ENCODE measurements at places on chromosomes 12 and 14. TPM values are rescaled to one million over a fixed set of nuclear protein-coding genes. Genes with fewer than 3 reads are reported as not detected.

DNA sequence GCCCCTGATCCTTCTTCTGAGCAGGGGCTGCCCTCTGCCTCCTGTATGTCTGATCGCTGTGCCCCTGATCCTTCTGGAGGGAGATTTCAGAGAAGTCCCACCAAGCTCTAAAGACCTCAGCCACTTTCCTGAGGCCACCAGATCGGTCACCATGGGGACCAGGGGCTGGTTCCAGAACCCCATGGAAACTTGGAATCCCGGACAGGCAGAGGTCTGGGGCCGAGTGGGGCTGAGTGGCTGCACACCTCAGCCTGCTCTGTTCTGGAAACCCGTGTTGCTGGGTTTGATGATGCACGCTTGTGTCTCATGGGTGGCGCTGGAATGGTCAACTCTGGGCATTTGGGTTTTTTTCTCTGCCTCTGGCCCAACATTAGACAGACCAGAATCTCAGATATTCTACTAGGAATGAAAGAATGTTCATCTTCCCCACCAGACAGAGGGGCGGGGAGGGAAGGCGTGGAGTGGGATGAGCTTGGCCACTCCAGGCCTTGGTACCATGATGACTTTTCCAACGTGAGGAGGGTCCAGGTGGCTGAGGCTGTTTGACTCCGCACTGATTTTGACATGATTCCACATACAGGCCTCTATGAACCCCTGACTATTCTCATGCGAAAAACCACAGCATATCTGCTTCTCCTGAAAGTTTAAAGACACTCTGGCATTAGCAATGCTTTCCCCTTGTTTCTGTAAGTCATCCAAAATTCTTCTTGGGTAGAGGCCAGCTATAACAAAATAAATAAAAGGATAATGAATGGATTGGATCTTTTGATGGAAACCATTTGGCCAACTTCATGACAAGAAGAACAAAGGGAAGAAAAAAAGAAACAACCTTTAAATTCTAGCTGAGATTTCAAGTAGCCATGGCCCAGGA lies 114.5 kb downstream of the ADGRD1 start:
- DNase-seq, result no peak

DNA sequence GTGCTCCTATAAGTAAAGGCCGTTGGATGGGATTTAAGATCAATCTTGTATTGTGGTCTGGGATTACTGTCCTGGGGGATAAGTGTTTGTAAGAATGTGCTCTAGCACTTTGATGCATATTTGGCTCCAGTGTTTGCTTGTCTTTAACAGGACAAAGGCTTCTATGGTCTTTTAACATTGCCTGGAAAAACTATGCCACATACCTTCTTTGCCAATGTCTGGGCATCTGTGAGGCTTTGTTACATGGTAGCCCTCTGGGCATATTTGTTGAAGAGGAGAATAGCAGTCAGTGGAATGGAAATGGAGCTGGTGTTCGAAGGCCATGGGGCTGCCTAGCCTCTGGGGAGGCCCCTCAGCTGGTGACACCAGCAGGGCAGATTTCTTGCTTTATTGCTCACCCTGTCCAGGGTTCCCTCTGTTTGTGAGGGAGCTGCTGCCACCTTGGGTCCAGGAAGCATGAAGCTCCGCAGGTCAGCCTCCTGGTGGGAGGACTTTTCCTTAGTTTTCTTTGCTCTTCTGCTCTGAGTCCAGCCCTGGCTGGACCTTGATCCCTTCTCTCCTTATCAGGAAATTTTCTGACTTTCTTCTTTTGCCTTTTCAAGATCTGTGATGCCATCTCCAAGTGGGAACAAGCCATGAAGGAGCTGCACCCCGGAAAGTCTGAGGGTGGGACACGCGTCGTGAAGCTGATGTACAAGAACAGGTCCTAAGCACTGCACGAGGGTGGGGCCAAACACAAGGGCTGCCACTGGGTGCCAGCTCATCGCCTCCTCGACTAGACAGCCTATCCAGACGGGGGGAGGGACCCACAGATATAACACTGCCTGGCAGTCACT lies 19.5 kb downstream of the PIGH start:
- DNase-seq, result no peak

- no peak for DNase-seq
These were observed 23.8 kb upstream of the CCDC175 start for GRCh38 chr14:59600211-59600945.

- no peak for DNase-seq
These were observed 7.3 kb downstream of the SPRYD3 start for GRCh38 chr12:53071591-53072551.

DNA sequence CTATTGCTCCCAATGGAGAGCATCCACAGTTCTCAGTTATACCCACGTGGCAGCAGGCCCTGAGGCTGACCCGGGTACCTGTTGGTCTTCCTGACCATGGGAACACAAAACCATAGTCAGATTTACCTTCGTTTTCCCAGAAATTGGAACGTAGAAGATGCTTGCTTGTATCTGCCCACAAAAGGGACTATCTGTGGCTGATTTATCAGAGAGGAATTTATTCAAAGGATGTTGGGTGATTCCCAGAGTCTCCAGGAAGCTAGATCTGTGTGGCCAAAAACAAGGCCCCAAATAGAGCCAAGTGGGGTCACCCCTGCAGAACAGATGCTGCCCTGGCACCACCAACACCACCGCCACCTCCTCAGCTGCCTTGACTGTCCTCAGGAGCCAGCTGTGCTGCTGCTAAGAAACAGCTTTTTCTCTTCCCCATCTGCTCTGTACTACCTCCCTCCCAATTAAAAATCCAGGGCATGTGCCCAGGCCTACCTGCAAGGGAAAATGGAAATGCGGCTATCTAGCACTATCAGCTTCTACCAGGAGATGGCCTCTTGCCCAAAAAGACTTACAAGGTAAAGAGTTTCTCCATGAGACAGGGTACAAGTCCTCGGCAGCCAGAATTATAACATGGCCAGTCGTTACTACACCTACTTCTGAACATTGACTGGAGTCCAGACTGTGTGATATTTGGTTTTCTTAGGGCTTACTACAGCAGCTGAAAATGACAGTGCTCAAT lies 128.6 kb upstream of the PLEKHG7 start:
- DNase-seq, result no peak

- DNase-seq, result no peak
These were observed 270.6 kb downstream of the NAV3 start for GRCh38 chr12:78101113-78101876.

DNA sequence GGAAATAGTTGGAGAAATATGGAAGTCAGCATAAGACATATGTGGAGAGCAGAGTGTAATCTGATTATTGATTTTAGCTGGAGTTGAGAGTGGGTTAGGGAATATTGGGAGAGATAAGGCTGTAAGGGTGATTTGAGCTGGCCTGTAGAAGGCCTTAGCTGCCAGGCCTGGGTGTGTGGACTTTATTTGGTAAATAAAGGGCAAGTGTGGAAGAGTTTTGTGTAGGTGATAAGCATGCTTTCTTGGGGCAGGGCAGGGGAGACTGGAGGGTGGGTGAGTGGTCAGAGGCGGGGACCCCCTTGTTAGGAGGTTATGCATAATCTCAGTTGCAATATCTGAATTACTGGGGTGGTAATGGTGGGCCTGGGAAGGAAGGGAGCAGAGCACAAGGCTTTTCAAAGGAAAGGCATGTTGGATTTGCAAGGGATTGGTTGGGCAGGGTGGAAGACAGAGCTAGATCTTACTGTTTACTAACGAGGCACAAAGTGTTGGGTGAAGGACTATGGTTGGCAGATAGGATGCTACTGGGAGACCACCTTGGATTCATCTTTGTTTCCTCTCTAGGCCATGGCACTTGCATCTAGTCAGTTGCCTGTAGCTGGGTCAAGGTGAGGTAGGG lies 5.5 kb downstream of the KHNYN start:
- no peak for DNase-seq

- DNase-seq, result no peak
These were observed 156.0 kb downstream of the LRIG3 start for GRCh38 chr12:58764100-58764953.

- no peak for DNase-seq
These were observed 11.5 kb downstream of the LUM start for GRCh38 chr12:91099836-91100235.

GRCh38 chr12:103020839-103021238 lies 63.4 kb downstream of the ASCL1 start:
- no peak for DNase-seq

GRCh38 chr14:101084436-101084826 lies 180.9 kb upstream of the RTL1 start:
- DNase-seq, result no peak

Gene TSPAN19
- not detected for total RNA-seq

Gene CFAP54
- not detected for total RNA-seq

Gene FOXM1
- total RNA-seq, result 1.1 TPM

Gene IL26
- total RNA-seq, result not detected

Gene CD4
- 5.4 TPM for total RNA-seq

Measured in gastrocnemius medialis (tissue), 4 donors.